Nephron progenitor cell (in vitro differentiated cells): ENCODE measurements at places on chromosomes 5 and 9.

- no peak overlapping the region for H3K4me3 ChIP-seq
- H3K4me1 ChIP-seq, result peaks cover 24% of the 10 kb centered on the region
- DNase-seq, result no peak
- H3K27ac ChIP-seq, result no peak overlapping the region
- H3K36me3 ChIP-seq, result no peaks in the 10 kb centered on the region
- peaks cover 14% of the 10 kb centered on the region for H3K27me3 ChIP-seq
Observed at GRCh38 chr5:56507351-56507930, 274.3 kb upstream of the ANKRD55 start.

GRCh38 chr5:8516356-8516755, 647.4 kb downstream of the MTRR start:
- no peaks in the 10 kb centered on the region for H3K36me3 ChIP-seq
- no peak for DNase-seq
- H3K4me1 ChIP-seq, result no peaks in the 10 kb centered on the region
- peaks cover 7% of the 10 kb centered on the region for H3K27me3 ChIP-seq

DNA sequence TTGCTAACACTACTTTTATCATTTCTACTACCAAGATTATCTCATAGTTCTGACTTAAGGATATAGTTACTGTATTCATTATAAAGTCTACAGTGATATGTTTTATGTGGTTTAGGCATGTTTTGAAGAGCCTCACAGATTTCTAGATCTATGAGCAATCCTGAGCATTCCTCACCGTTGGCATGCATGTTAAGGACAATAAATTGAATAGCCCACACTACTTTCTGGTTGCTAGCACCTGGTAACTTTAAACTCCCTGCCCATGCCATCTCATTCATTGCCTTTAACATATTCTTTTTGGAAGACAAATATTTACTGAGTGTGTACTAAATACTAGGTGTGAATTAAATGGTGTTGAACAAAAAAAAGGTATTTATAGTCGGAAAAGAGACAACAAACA, 868.1 kb upstream of the CDH9 start:
- H3K27ac ChIP-seq, result no peak overlapping the region
- no peak for DNase-seq
- no peaks in the 10 kb centered on the region for H3K27me3 ChIP-seq

- H3K27me3 ChIP-seq, result no peaks in the 10 kb centered on the region
- H3K27ac ChIP-seq, result no peak overlapping the region
- no peaks in the 10 kb centered on the region for H3K4me1 ChIP-seq
- no peak for DNase-seq
Observed at GRCh38 chr9:75642522-75642921, 248.0 kb upstream of the PCSK5 start.

DNA sequence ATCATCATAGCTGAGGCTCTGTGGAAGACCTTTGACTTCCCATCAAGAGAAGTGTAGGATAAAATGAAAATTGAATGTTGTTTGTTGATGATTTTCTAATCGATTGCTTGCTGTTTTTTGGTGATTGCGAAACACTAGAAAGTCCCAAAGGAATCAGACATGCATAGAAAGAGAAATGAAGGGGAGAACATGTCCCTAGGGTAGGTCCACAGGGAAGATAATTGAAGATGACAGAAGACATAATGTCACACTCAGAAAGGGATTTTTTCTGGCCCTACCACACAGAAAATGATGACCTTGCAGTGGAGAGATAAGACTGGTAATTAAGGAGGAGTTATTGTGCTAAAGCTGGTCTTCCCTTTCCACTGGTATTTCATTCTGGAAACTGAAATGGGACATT, 62.8 kb downstream of the INSYN2B start:
- H3K27me3 ChIP-seq, result no peaks in the 10 kb centered on the region
- H3K27ac ChIP-seq, result no peak overlapping the region
- no peak overlapping the region for H3K4me3 ChIP-seq
- no peaks in the 10 kb centered on the region for H3K36me3 ChIP-seq
- no peak for DNase-seq

DNA sequence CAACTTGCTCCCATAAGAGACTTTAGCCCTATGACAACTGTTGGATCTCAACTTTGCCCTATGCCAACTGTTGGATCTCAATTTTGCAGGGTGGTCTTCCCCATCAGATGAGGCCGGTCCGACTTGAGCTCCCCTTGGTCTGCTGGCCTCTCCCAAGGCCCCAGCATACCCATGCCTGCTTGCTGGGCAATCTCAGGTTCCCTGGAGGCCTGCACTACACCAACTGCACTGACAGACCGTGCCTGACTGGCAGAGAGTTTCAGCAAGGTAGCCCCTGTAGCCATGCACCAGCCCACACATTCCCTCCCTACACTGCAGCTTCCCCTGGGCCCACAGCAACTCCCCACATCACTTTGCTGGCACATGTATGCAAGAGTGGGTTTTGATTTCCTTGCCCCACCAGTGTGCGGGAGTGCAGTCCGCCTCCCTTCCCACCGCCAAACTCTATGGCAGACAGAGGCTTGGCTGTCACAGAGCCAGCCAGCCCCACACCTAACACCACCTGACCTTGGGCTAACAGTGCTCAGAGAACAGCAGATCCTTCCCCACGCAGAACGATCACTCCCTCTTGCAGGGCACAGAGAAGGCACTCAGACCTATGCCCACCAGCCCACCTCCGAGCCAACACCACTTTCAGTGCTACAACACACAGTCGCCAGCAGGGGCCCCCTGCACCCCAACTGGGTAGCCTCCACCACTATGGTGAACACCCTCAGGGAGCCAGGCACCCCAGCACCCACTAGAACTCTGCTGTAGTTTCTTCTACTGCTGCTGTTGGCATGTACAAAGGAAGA, 279.9 kb upstream of the COX7C start:
- no peak overlapping the region for H3K27ac ChIP-seq
- H3K36me3 ChIP-seq, result no peaks in the 10 kb centered on the region
- no peaks in the 10 kb centered on the region for H3K4me1 ChIP-seq

DNA sequence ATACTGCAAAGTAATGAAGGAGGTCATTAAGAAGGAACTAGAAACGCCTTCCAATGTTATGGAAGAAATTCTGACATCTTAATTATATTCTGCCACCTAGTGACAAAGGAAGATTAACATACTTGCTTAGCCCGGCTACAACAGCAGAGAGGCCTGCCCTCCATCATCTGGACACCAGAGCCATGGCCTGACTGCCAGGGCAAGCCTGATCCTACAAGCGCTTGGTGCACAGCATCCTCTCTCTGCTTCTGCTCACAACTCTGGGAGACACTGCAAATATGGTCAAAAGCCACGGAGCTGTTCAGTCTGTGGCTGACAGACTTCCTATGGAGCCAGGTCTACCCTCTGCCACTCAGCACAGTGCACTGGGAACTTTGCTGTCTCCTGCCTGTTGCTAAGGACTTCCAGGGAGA, 87.3 kb upstream of the SLC44A1 start:
- H3K27ac ChIP-seq, result no peak overlapping the region
- DNase-seq, result peak; percentile 51
- peaks cover 20% of the 10 kb centered on the region for H3K4me1 ChIP-seq
- no peaks in the 10 kb centered on the region for H3K36me3 ChIP-seq
- no peak overlapping the region for H3K4me3 ChIP-seq
- H3K27me3 ChIP-seq, result peaks cover 4% of the 10 kb centered on the region

DNA sequence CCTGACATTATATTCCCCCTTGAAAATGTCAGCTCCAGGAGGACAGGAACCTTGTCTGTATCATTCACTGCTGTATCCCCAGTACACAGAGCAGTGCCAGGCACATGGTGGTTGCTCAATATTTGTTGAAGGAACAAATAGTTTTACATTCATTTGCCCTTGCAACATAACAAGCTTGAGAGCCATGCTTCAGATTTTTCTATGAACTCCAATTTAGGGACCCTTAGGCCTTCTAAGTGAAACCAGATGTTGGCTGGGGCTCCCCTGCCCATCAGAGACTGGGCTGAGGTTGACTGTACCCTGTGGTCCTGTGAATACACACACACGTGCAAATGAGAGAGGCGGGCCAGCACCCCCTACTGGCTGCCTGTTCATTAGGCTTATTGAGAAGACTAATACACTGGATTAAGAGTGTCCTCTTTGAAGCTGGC, 214.9 kb upstream of the WWC1 start:
- no peak overlapping the region for H3K4me3 ChIP-seq
- no peaks in the 10 kb centered on the region for H3K36me3 ChIP-seq
- H3K27me3 ChIP-seq, result peaks cover 36% of the 10 kb centered on the region

DNA sequence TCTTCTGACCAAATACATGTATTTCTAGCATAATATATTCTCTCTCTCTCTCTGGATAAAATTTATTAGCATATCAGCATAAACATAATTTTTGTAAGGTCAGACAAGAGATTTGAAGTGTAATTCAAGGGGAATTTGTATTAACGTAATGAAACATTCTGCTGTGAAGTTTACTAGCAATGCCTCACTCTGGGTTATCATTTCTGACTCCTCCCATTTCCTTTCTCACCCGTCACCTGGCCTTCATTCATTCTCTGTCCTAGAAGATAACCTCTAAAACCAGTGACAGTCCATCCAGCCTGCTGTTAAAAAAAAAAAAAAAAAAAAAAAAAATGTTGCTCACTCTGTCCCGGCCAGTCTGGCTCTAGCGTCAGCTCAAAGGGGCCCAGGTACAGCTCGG, 27.1 kb downstream of the GRAMD2B start:
- H3K36me3 ChIP-seq, result peaks cover 20% of the 10 kb centered on the region
- H3K4me1 ChIP-seq, result peaks cover 64% of the 10 kb centered on the region
- no peak overlapping the region for H3K4me3 ChIP-seq
- peak overlapping the region; percentile 85 for H3K27ac ChIP-seq
- no peak for DNase-seq

DNA sequence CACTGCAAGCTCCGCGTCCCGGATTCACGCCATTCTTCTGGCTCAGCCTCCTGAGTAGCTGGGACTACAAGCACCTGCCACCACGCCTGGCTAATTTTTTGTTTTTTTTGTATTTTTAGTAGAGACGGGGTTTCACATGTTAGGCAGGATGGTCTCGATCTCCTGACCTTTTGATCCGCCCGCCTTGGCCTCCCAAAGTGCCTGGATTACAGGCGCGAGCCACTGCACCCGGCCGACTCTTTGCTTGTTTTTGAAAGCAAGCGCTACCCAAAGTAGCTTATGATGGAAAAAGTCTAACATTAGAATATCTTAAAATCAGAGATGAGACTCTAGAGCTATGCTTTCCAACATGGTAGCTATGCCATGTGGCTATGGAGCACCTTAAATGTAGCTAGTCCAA, 585.5 kb upstream of the ITGA1 start:
- no peaks in the 10 kb centered on the region for H3K36me3 ChIP-seq
- DNase-seq, result no peak
- H3K27me3 ChIP-seq, result no peaks in the 10 kb centered on the region
- no peak overlapping the region for H3K27ac ChIP-seq
- no peaks in the 10 kb centered on the region for H3K4me1 ChIP-seq

DNA sequence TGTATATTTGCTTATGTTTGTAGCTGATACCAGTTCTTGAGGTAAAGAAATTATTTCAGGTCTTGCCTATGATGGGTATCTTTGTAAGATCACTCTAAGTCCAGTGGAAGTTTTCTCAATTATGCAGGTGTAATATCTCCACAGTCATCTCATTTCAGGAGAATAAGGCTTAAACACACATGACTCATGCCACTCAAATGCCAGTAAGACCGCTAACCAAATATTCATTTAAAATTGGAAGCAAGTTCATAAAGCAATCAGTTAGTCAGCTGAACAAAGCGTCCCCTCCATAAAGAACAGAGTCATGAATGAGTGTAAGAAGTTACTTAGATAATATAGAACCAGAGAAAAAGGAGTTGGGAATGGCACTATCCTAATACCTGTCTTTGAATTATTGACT, 248.7 kb downstream of the LURAP1L start:
- H3K4me1 ChIP-seq, result no peaks in the 10 kb centered on the region
- no peak for DNase-seq
- H3K4me3 ChIP-seq, result no peak overlapping the region
- no peak overlapping the region for H3K27ac ChIP-seq
- no peaks in the 10 kb centered on the region for H3K27me3 ChIP-seq

GRCh38 chr9:109476642-109477257, 21.4 kb downstream of the PTPN3 start:
- no peak for DNase-seq
- peaks cover 4% of the 10 kb centered on the region for H3K27me3 ChIP-seq
- peaks cover 65% of the 10 kb centered on the region for H3K4me1 ChIP-seq
- H3K4me3 ChIP-seq, result peak overlapping the region; percentile 8
- H3K27ac ChIP-seq, result peak overlapping the region; percentile 92

DNA sequence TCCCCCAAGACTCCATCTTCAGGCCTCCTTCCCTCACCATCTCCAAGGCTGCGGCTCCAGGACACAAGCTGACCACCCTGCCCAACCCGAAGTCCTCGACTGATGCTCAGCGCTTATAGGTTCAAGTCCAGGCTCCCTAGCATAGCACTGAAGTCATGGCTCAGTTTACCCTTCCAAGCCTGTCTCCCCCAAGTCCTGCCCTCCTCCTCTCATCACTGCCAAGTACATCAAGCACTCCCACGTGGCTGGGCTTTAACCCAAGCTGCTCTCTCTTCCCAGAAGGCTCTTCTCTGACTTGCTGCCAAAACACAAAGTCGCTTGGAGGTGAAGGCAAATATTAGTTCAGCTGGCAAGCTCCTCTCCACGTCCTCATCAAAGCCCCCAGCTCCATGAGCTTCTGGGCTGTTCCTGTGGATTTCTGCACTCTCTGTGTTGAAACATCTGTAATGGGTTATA, 22.1 kb upstream of the MARCHF6 start:
- peaks cover 24% of the 10 kb centered on the region for H3K4me1 ChIP-seq
- H3K4me3 ChIP-seq, result no peak overlapping the region
- H3K27me3 ChIP-seq, result peaks cover 80% of the 10 kb centered on the region
- peak overlapping the region; percentile 23 for H3K27ac ChIP-seq

- H3K4me1 ChIP-seq, result peaks cover 46% of the 10 kb centered on the region
- DNase-seq, result peak; percentile 35
- H3K27me3 ChIP-seq, result peaks cover 3% of the 10 kb centered on the region
- H3K27ac ChIP-seq, result peak overlapping the region; percentile 21
Observed at GRCh38 chr5:125575891-125576505, 829.6 kb upstream of the ZNF608 start.

GRCh38 chr5:124494540-124495116, 251.8 kb downstream of the ZNF608 start:
- peaks cover 28% of the 10 kb centered on the region for H3K36me3 ChIP-seq
- H3K27ac ChIP-seq, result no peak overlapping the region
- H3K4me3 ChIP-seq, result no peak overlapping the region
- no peak for DNase-seq

GRCh38 chr9:1876891-1877496, 138.2 kb upstream of the SMARCA2 start:
- no peaks in the 10 kb centered on the region for H3K27me3 ChIP-seq
- no peaks in the 10 kb centered on the region for H3K36me3 ChIP-seq
- no peak for DNase-seq

DNA sequence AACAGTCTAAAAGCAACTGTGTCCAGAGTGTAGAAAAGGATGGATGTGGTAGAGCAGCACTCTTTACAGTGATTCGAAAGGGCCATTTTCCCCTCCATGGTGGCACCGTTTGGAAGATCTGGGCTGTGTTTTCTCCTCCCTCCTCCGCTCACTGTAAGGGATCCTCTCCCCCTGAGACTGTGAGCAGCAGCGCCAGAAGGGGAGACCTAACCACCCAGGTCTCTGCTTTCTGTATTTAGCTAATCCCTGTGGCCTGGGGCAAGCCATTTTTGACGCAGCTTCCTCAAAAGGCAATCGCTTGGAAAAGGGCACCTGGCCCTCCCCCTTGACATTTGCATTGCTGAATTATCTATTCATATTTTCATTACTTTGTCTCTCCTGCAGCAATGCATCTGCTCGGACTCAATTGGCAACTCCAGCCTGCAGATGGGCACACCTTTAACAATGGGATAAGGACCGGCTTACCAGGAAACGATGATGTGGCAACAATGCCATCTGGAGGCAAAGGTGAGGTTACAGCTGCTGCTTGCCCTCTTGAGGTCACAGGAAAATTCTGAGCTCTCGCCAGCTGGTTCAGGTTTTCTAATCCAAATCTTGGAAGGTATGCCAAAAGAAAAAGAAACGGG, 244.3 kb upstream of the WWC1 start:
- peaks cover 23% of the 10 kb centered on the region for H3K4me1 ChIP-seq
- no peaks in the 10 kb centered on the region for H3K36me3 ChIP-seq
- H3K27me3 ChIP-seq, result peaks cover 9% of the 10 kb centered on the region
- no peak overlapping the region for H3K4me3 ChIP-seq
- H3K27ac ChIP-seq, result no peak overlapping the region
